ENCODE measurements at places on chromosomes 5 and 9. TPM values are rescaled to one million over a fixed set of nuclear protein-coding genes. Genes with fewer than 3 reads are reported as not detected.

- no peaks in the 10 kb centered on the region for H3K4me1 ChIP-seq
- no peaks in the 10 kb centered on the region for H3K27me3 ChIP-seq
- no peak overlapping the region for H3K4me3 ChIP-seq
Measured at GRCh38 chr5:97635553-97635952, 452.5 kb upstream of the RIOK2 start.

GRCh38 chr5:191949-192690 is 825 bp downstream of the LRRC14B start:
- H3K4me3 ChIP-seq: peak overlapping the region; percentile 55
- no peak for DNase-seq
- H3K27ac ChIP-seq: peak overlapping the region; percentile 100
- peaks cover 84% of the 10 kb centered on the region for H3K4me1 ChIP-seq
- no peaks in the 10 kb centered on the region for H3K27me3 ChIP-seq

Gene DPYSL3
- total RNA-seq: 11.7 TPM

DNA sequence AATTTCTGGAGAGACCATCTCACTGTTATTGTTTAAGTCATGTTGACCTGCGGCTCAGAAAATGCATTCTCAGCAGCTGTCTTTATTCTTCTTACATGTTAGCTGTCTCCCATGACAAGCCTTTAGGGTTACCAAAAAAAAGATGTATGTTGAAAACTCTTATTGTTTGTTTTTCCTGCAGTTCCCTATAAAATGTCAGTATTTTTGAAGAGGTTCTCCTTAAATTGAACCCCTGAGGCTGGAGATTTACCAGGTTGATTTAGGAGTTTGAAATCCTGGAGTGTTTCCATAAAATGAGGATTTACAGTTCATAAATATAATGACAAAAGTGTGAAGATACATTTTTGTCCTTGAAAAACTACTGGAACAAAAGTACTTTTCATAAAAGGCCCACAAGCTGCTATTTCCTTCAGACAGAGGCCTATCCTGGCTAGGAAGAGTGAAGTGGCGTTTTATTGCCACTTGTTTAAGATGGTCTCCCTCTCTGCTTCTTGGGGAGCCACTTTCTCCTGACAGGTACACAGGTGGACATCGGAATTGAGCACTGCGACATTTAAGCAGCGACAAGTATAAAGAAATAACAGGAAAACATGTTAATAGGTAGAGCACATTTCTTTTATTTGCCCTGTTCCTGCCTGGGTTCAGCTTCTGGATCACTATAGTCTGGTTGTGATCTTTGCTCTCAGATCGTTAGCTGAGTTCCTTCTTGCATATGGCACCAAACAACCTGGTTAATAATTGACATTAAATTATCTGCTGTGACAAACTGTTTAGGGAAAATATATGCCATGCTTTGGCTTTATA is 344.8 kb upstream of the RPS23 start:
- no peak for DNase-seq
- no peaks in the 10 kb centered on the region for H3K4me1 ChIP-seq
- no peaks in the 10 kb centered on the region for H3K36me3 ChIP-seq

Gene SLC36A2
- 15.0 TPM for total RNA-seq

DNA sequence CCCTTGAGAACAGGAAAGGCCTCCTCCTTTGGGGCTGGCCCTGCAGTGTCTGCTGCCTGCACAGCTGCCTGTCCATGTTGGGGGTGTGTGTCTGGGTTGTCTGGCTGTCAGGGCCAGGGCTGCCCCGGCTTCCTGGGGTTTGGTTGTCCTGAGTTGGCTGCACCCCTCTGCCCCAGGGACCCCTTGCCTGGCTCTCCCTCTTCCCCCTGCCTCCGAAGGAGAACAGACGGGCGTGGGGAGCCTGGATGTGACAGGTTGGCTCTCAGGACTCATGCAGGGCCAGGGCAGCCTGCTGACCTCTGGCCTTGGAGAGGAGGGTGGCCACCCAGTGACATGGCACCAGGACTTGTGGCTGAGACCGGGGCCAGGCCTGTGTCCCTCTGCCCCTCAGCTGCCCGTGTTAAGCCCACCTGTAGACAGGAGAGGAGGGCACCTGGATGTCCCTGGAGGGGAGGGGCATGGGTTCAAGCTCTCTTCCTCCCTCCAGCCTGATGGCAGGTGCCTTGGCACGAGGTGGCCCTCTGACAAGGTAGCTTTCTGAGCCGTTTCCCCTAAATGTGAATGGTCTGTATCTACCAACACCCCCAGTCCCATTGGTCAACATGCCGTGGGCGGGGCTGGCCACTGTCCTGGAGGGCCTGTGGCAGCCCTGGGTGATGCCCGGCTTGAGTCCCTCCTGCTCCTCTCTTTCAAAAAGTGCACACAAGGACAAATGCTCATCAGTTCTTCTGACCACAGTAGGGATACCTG is 34.9 kb downstream of the WNK2 start:
- peak; percentile 53 for DNase-seq
- H3K4me3 ChIP-seq: no peak overlapping the region
- H3K27me3 ChIP-seq: no peaks in the 10 kb centered on the region
- H3K4me1 ChIP-seq: peaks cover 56% of the 10 kb centered on the region

DNA sequence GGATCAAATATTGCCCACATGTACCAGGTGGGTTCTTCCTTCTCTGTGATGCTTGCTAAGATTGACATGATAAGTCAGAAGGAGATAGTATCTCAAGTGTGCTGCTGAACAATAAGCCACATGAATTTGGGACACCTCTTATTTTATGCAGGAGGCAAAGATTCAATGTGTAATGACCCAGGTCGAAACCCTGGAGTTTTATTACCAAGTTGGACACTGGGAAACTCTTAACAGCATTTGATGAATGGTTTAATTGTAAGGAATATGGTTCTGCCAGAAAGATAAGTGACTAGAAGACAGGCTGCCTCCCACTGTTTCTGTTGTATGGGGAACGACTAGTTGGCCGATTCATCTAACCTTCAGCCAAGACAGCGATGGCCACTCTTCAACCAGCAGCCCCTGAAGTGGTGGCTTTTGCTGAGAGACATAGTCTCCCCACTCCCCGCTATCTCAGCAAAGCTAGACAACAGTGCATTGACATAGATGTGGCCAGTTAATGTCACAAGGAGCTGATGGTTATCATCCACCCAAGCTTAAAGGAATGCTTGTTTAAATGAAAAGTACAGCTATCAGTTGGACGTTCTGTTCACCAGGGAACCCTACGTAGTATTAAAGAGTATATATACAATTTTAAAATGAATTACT is 407.7 kb downstream of the KDM4C start:
- peaks cover 14% of the 10 kb centered on the region for H3K4me1 ChIP-seq
- H3K36me3 ChIP-seq: no peaks in the 10 kb centered on the region
